ENCODE measurements at places on chromosomes 5 and 9. TPM values are rescaled to one million over a fixed set of nuclear protein-coding genes. Genes with fewer than 3 reads are reported as not detected.

Gene MAN2A1
- total RNA-seq, result 5.9 TPM

DNA sequence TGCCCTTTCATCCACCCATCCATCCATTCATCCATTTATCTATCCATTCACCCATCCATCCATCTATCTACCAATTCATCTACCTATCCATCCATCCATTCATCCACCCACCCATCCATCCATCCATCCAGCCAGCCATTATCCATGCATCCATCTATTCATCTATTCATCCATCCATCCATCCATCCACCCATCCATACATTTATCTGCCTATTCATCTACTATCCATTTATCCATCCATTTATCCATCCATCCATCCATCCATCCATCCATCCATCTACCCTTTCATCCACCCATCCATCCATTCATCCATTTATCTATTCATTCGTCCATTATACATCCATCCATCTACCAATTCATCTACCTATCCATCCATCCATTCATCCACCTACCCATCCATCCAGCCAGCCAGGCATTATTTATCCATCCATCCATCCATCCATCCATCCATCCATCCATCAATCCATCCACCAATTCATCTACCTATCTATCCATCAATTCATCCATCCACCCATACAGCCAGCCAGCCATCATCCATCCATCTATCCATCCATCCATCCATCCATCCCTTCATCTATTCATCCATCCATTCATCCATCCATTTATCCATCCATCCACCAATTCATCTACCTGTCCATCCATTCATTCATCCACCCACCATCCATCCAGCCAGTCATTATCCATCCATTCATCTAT lies 10.2 kb downstream of the COL27A1 start:
- no peak for DNase-seq

GRCh38 chr5:125484742-125485641 lies 738.6 kb upstream of the ZNF608 start:
- peak; percentile 64 for DNase-seq

- peak; percentile 80 for DNase-seq
Measured at GRCh38 chr9:93231121-93231694, 47.3 kb downstream of the WNK2 start.

Gene ADGRV1
- not detected for total RNA-seq

- DNase-seq, result no peak
Measured at GRCh38 chr5:134840811-134841210, 5.0 kb upstream of the C5orf24 start.

DNA sequence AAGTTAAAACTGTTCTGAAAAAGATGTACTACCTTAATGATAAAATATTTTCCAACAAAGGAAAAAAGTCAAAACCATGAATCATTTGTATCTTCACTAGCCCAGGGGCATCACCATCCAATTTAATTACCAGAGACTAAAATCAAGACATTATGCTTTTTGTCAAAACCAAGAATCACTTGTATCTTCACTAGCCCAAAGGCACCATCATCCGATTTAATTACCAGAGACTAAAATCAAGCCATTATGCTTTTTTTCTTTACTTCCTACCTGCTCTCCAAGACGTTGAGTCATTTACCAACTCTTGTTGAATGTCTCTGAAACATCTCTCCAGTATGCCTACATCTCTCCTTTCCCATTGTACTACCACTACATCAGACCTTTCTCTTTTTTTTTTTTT lies 37.9 kb downstream of the FBXO38 start:
- no peak for DNase-seq

Gene SMIM33
- total RNA-seq, result not detected

DNA sequence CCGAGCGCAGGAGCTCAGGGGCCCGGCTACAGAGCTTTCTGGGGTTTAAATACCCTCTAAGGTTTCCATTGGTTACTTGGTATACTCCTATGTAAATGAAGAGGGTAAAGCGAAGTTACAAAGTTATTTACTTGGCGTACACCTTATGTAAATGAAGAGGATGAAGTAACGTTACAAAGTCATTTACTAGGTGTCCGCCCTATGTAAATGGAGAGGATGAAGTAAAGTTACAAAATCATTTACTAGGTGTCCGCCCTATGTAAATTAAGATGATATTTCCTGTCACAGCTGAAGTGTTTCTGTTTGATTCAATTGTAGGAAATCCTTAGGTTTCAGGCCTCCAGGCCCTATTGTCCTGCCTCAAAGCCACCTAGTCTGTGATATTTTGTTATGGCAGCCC lies 358.2 kb downstream of the MTRR start:
- DNase-seq, result no peak

Gene GADD45G
- 13.2 TPM for total RNA-seq

DNA sequence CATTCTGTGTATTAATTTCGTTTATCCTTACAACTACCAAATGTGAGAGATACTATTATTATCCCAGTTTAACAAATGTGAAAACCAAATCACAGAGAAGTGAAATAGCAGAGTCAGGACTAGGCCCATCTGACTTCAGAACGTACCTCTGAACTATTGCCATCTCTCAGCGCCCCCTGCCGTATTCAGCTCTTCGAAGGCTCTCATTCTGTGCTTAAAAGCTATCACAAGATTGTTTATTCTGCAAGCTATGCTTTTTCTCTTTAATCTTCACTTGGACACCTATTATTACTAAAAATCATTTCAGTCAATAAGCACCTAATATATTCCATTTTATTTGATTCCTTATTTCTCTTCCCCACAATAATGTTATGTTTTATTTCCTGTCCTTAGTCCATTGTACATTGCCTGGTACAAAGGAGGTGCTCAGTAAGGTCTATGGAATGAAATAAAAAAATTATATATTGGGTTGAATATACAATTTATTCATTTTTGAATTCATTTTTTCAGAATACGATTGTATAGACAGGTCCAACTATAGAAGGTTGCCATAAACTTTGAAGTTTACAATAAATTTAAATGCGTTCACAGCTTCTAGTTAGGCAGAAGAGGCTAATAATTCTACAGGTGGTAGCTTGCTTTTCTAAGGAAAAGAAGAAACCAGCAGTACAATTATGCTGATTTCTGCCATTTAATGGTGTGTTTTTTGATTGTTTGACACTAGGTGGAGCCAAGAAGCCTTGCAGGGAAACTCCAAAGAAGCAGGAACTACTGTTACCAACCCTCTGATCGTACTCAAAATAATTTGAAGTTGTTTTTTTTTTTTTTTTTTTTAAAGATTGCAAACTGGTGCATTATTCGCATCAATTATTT lies 202.2 kb upstream of the DMRTA1 start:
- no peak for DNase-seq

Gene PCDHA8
- not detected for total RNA-seq

Gene BRIX1
- total RNA-seq, result 13.3 TPM

GRCh38 chr5:81361600-81361999 lies 32.3 kb downstream of the ACOT12 start:
- DNase-seq, result no peak

GRCh38 chr9:93132946-93133680 lies 938 bp downstream of the NINJ1 start:
- no peak for DNase-seq

Gene NR4A3
- total RNA-seq, result 9.9 TPM

DNA sequence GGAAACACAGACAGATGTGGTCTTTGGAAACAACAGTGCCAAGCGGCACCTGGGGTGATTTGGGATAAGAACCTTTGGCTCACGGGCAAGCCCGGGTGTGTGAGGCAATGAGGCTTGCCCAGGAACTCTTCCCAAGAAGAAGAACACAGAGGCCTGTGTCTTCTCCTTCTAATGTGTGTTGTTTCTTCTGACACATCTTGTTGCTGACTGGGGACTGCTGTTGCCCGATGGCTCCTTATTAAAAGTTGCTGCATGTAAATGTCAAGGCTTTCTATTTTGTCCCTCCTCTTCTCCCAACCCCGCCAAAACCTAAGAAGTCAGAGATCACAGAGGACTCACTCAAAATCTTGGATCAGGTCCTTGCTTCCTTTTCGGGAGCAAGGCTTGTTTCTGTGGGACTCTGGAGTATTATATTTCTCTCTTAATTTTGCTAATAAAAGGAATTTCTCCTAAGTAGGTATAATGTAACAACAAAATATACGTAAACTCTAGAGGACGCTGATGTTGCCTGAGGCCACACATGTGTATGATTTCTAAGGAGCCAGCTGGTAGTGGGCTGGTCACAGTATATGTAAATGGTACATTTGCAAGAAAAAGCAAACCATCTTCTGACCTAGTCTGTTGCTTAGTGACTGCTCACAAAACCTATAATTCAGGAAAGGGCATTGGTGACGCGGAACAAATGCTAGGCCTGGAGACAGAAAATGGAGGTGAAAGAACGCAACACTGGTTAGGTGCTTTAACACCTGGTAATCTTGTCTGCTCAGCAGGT lies 232.5 kb downstream of the GADD45G start:
- no peak for DNase-seq

- DNase-seq, result no peak
Measured at GRCh38 chr9:35662437-35662836, 2.6 kb downstream of the ARHGEF39 start.

- no peak for DNase-seq
Measured at GRCh38 chr5:80516826-80517225, 28.9 kb downstream of the FAM151B start.

DNA sequence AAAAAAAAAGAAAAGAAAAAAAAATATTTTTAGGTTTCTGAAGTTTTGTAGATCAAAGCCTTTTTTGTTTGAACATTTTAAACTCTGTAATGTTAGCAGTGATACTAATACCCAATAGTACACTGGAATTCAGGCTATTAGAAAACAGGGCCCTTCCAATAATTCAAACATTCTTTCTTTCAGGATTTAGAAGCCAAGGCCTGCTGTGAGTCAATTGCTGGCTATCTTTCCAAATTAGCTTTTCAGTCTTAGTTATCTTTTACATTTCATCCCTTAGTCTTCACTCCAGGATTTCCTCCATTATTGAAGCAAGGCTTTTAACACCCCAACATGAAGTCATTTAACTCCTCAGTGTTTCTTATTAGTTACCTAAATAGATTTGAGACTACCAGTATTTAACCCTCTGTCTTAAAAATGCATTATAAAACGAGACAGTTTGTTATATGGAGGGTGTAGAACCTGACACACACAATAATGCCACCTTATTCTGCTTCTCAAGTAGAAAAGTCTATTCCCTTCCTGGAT lies 951.9 kb upstream of the DMAC1 start:
- no peak for DNase-seq

Gene IL12B
- total RNA-seq, result not detected

- DNase-seq, result no peak
Measured at GRCh38 chr5:96844481-96844990, 31.8 kb upstream of the ERAP2 start.

GRCh38 chr9:137745541-137745991 lies 126.8 kb downstream of the EHMT1 start:
- DNase-seq, result no peak

GRCh38 chr5:69007726-69008368 lies 86.0 kb upstream of the SLC30A5 start:
- DNase-seq, result peak; percentile 55

Gene RNF20
- 30.5 TPM for total RNA-seq

DNA sequence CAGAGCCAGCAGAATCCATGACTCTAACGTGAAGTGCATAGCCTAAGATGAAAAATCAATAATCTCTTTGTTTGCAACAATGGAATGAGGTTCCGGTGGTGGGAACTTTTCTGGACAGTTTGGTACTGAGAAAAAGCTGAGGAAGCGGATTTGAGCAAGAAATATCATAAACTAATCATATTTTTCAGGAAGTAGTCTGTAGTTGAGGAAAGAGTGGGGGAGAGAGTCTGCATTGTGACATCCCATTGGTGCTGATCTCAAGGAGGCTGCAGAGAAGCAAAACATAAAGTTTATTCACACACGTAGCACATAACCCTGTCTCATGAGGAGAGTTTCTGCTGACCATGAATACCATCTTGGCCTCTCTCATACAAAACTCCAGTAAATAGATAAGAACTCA lies 15.8 kb upstream of the FCHO2 start:
- DNase-seq, result no peak

GRCh38 chr5:136080483-136081216 lies 51.9 kb downstream of the TGFBI start:
- DNase-seq, result peak; percentile 92

DNA sequence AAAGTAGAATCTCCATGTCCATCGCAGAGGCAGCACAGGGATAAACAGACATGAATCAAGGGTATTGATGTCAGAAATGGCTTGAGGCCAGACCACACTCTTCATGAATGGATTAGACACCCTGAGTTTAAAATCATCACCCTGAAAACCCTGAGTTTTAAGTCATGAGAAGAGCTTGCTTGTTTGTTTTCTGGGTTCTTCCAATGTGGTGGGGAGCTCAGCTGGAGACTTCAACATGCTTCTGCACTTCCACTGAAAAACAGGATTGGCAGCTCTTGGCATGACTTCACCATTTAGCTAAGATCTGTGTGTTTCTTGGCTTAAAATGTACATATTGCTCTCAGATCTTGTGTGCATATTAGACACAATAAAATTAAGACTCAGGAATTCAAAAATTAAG lies 9.8 kb downstream of the GCNT4 start:
- no peak for DNase-seq

- no peak for DNase-seq
Measured at GRCh38 chr5:56535347-56535746, 280.0 kb upstream of the MAP3K1 start.

DNA sequence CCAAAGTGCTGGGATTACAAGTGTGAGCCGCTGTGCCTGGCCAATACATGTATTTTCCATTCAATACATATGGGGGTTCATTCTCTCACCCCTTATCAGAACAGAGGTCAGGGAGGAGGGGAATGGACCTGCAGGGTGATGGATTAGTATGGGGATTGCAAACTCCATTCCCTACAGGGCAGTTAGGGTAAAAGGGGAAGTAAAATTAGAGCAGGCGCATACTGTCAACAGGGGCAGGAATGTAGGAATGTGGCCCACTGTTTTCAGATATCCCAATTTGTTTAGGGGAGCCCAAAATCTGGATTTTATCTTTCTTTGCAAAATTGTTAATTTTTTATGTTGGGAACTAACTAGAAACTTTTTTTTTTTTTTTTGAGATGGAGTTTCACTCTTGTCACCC lies 46.4 kb upstream of the SLC44A1 start:
- DNase-seq, result no peak

Gene PTGES
- 0.61 TPM for total RNA-seq

GRCh38 chr5:158739951-158740757 lies 359.6 kb downstream of the EBF1 start:
- no peak for DNase-seq
